ENCODE measurements at places on chromosomes 3 and 15.

- peak; percentile 25 for DNase-seq
Measured at GRCh38 chr15:91471468-91471867, 371.4 kb downstream of the SV2B start.

DNA sequence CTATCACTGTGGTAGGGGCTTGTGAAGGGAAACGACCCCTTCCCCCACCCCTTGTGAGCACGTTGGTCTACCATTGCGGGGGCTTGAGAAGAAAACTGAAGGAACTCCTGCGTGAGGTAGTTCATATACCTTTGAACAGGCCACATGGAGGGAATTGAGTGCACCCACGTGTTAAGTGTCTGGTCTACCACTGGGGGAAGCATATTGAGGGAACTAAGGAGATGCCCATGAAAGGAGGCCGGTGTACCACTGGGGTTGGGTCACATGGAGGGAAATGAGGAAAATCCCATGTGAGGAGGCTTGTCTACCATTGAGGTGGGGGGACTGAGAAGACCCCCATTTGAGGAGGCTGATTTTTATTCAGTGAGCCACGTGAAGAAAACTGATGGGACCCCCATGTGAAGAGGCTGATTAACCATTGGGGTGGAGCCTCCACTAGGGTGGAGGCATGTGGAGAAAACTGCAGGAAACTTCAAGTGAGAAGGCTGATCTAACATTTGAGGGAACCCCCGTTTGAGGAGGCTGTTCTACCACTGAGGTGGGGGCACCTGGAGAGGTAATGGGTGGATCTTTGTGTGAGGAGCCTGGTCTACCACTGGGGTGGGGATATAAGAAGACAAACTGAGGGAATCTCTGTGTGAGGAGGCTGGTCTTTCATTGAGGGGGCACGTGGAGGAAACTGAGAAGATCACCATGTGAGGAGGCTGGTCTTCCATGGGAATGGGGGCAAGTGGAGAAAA, 163.2 kb downstream of the FBLN2 start:
- peak; percentile 1 for DNase-seq

- DNase-seq, result no peak
Measured at GRCh38 chr15:60259469-60259868, 138.3 kb downstream of the ANXA2 start.

DNA sequence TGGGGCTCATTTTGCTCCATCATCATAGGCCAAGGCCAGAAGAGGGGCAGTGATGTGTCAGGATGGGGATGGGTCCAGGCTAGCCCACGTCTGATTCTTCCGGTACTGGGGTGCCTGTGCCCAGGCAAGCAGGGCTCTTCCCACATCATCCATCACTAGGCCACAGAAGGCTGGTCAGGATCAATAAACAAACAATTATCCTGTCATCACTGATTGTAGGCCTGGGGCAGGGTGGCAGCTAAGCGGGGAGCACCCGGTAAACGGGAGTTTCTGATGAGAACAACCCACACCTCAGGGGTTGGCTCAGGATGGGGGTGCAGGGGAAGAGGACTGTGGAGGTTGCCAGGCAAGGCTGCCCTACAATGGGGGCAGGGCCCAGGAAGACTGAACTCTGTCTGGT, 18.1 kb upstream of the CACNA2D2 start:
- no peak for DNase-seq

DNA sequence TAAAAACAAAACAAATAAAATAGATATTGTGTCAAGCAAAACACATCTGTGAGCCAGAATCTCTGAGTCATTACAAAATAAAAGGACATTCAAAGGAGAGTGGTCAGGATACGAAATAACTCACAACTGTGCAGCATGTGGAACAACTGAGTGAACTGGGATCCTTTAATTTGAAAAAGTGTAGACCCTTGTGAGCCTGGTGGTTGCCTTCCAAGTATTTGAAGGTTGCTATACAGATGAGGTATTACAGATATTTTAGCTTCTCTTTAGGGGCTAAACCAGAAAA, 26.7 kb downstream of the KCNMB2 start:
- DNase-seq, result no peak

DNA sequence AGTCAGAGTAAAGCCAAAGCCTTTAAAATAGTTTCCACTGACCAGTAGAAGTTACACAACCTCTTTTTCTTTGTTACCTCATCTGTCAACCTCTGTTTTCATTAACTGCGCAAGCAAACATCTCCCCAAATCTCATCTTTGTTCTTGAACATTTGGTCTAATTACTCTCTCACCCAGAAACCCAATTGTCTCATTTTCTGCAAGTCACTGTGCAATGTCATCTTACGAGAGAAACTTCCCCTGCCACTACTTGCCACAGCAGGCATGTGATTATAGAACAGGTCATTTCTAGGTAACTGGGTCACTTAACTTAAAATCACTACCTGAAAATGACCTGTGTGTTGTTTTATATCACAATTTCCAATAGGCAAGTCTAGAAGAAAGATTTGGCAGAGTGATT, 159.4 kb downstream of the SI start:
- peak; percentile 11 for DNase-seq

GRCh38 chr15:77904901-77905300, 172.6 kb downstream of the TBC1D2B start:
- DNase-seq, result no peak

- no peak for DNase-seq
Measured at GRCh38 chr3:128684986-128685726, 34.5 kb upstream of the RPN1 start.

GRCh38 chr3:50146316-50146901, 8.7 kb upstream of the SEMA3F start:
- DNase-seq, result no peak

DNA sequence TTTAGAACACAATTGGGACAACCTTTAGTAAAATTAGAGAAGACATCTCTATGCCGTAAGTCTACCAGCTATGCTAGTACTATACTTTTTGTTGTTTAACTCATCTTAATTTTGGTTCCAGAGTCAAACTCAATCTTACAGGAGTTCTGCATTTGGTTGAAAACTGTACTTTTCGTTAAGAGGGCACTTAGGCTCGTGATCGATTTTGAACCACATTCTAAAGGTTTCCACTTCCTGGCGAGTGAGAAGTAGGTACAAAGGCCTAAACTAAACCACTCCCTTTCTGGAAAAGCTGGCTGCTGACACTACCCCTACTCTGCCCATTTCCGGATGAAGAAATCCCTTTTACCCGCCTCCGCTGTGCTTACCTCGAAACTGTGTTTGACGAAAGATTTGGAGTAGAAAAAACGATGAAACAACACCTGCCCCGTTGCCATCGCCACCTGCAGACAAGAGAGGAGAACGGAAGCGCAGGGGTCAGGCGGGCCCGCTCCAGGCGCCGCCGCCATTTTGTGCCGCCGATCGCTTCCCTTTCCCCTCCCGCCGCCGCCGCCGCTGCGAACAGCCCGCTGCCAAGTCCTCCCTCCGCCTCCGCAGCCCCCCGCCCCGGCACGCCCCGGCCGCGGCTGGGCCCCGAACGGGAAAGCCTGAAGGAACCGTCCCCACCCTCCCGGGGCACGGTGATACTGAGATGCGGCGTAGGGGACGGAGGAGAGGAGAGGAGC, 748 bp downstream of the CCNL1 start:
- peak; percentile 52 for DNase-seq

DNA sequence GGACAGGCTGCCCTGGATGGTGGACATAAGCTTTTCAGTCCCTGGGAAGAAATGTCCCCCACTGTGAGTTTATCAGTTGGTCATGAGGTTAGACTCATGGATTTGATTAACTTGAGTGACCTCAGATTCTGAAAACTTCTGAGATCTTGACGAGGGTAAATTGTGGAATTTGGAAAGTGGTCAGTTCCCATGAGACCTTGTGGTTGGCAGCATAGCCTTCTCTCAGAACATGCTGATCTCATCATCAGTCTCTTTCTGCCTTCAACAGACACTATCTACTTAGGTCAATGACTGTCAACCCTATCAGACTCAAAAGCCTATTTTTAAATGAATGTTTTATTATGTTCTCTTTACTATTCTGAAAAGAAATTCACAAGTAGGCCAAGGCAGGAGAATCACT, 45.6 kb upstream of the NDUFB4 start:
- no peak for DNase-seq

- DNase-seq, result peak; percentile 14
Measured at GRCh38 chr3:102206511-102207031, 228.2 kb upstream of the ZPLD1 start.

GRCh38 chr3:14549256-14549919, 9.2 kb upstream of the GRIP2 start:
- peak; percentile 30 for DNase-seq

DNA sequence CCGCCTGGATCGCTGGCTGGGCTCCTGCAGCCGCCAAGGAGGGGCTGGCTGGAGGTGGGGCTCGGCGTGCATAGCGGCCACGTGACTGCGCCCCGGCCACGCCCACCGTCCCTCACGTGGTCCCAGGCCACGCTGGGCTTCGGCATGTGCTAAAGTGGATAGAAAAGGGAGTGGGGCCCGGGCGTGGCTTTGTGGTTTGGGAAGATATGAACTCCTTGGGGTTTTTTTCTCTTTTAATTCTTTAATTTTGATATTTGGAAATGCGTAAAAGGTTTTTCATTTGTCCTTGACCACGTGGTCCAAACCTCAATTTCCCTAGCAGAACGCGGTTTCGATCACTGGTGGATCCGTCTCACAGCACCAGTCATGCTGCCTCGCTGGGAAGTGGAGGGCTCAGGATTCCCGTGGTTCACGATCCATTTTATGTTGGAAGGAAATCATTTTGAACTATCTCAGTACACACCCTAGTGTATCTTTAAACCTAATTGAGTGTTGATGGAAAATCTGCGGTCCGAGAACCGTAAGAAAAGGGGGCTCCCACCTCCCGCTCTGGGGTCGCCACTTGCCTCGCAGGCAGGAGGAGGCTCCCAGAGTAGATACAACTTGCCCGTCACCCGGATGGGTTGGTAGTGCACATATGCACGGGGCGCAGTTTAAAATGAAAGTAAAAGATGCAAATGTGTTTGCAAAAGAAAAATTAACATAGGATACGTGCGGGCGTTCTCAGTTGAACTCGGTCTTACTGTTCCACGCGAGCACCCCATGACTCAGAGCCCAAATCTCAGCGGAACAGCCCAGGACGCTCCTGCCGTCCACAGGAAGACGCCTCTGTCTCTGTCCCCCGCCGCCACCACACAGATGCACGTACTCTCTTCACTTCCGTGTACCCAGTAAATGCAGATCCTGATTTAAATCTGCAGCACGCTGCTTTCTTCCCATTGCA, 141.9 kb downstream of the PGPEP1L start:
- peak; percentile 70 for DNase-seq

- no peak for DNase-seq
Measured at GRCh38 chr3:18159681-18160080, 265.5 kb downstream of the SATB1 start.

DNA sequence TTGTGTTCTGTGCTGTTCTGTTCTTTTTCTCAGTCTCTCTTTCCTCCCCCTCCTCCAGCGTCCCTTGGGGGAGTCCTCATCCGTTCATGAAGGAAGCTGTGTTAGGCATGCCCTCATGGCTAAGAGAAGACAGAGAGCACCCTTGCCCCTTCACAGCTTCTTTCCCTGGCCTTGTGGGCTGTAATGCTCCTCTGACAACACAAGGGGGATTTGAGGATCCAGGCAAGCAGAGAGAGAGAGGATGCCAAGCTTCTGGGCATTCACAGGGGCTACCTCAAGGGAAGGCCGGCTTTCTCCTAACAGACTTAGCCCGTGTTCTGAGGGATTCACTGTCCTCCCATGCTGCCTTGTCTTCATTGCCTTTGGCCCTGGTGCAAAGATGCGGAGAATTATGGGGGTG, 389.5 kb downstream of the LRTM1 start:
- DNase-seq, result no peak

- peak; percentile 76 for DNase-seq
Measured at GRCh38 chr3:123431658-123432324, 17.1 kb downstream of the ADCY5 start.

DNA sequence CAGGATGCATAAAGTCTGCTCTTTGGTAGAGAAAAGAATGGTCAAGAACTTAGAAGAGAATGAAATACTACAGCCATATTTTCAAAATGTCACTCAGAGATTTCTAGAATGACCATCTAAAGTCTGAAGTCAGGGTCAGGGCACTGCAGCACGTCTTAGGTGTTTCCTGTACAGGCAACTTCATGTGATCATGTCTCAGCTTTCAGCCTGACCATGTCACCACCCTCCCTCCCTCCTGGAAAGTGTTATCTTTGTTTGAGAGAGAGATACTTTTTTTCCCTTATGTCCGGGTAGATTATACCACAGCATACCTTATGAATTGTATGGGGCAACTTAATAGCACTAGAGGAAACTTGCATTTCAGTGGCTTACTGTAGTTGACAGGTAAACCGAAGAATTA, 558.0 kb upstream of the TGFBR2 start:
- DNase-seq, result no peak
